ENCODE measurements at places on chromosomes 2 and 18.
A peak's percentile ranks its signal among the peaks of the same experiment; 100 is the strongest.

DNA sequence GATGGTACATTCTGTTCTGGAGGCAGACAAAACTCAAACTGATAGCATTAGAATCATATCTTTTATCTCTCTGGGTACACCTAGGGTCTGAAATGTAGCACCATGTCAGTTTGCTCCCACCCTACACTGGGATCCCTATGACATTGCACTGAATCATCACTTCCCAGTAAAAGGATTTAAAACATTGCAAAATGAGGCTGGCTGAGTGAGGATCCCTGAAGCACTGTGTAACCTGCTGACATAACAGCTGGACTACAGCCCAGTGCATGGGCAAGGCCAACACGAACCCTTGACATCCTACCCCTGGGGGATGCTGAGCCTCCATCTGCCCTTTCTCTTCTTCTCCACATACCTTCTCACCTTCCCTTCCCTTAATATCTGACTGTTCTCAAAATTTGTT, 253.2 kb downstream of the TTC32 start:
- no peak for DNase-seq

- no peak for DNase-seq
Observed at GRCh38 chr2:238157506-238158017, 1.2 kb upstream of the ERFE start.

- no peak for DNase-seq
Observed at GRCh38 chr18:8106603-8107002, 502.6 kb upstream of the RAB12 start.

GRCh38 chr2:25174192-25174861, 5.9 kb upstream of the POMC start:
- no peak for DNase-seq

GRCh38 chr2:201639205-201639604, 4.1 kb downstream of the TMEM237 start:
- DNase-seq = no peak

DNA sequence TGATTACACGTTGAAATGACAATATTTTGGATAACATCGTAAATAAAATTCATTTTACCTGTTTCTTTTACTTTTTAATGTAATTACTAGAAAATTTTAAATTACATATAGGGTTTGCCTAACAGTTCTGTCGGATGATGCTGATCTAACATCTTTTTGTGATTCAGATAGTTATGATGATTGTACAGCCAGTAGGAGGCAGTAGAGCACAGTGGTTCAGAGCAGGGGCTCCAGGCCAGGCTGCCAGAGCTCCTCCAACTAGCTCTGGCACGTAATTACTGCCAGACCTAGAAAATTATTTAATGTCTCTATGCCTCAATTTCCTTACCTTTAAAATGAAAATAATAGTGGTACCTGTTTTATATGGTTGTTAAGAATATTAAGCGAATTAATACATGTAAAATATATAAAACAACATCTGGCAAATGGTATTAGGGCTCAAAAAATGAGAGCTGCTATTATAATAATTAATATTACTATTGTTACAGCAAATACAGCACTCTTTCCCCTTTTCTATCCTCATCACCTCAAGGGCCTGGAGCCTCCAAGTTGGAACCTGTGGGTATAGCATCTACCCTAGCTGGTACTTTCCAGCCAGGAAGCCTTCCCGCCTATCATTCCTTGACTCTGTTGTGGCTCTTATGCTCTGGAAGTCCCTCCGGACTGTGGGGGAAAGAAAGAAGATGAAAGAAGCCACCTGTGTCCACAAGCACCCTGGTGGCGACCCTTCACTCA, 47.7 kb upstream of the PLA2R1 start:
- no peak for DNase-seq

- no peak for DNase-seq
Observed at GRCh38 chr18:66621816-66622576, 18.1 kb upstream of the CDH19 start.

DNA sequence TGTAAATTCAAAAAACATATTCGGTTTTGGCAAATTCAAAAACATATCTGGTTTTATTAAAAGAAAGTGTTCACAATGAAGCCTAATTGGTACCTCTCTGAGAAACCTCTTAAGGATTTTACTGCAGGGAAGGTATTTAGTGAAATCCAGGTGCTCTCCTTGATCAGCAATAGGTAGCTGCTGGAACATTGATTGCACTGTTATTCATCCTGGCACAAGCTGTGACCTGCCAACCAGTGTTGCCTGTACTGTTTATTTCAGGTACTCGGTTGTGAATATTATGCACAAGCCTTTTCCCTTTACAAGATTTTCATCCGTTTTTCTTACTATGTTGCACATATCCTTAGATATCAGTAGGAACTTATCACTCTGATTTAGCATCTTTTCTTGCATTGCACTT, 155.8 kb upstream of the ZEB2 start:
- no peak for DNase-seq

DNA sequence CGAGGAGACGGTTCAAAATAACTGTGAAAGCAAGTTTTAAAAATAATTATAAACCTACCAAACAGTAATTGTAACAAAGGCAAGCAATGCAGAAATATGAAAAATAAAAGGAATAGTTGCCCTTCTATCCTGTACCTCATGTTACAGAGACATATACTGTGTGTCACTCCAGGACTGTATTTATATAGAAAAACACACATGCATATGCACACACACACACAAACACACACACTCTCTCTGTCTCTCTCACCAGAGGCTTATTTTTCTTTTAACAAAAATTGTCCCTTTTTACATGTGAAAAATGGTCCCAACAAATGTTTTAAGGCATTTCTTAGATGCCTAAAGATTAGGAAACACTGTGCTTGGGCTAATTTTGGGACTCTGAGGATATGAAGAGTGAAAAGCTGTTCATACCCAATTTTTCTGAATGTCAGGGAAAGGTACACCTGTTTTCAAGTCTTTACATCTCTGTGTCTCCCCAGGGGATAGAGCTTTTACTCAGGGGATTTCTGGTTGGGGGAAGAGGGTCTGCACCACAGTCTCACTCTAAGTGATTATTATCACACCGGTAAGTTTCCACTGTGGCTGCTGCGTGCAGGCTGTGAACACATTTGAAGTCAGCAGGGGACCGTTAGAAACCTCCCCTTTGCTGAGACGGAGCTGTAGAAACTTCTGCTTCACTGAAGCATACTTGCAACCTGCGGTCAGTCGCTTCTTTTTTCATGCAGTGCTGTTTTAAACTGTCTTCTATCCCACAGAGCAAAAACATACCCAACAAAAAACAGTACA, 51.4 kb upstream of the SPAG16 start:
- DNase-seq = no peak

GRCh38 chr2:201408931-201409330, 42.3 kb downstream of the TRAK2 start:
- no peak for DNase-seq

DNA sequence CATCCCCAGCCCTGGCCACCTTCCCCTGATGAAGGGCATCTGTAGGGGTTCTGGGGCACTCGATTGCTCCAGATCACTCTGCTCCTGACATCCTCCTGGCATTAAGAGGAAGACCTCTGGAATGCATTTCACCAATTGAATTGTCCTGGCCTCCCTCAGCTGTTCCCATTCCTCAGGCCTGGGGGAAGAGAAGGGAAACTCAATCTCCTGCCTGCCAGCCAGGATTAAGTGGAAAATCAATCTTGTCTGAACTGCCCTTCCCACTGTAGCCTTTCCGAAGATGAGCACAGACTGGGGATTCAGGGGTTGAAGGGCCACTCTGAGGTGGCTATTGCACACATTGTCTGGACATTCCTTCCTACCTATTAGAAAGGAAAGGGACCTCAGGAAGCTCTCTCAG, 99.8 kb downstream of the ALK start:
- no peak for DNase-seq

DNA sequence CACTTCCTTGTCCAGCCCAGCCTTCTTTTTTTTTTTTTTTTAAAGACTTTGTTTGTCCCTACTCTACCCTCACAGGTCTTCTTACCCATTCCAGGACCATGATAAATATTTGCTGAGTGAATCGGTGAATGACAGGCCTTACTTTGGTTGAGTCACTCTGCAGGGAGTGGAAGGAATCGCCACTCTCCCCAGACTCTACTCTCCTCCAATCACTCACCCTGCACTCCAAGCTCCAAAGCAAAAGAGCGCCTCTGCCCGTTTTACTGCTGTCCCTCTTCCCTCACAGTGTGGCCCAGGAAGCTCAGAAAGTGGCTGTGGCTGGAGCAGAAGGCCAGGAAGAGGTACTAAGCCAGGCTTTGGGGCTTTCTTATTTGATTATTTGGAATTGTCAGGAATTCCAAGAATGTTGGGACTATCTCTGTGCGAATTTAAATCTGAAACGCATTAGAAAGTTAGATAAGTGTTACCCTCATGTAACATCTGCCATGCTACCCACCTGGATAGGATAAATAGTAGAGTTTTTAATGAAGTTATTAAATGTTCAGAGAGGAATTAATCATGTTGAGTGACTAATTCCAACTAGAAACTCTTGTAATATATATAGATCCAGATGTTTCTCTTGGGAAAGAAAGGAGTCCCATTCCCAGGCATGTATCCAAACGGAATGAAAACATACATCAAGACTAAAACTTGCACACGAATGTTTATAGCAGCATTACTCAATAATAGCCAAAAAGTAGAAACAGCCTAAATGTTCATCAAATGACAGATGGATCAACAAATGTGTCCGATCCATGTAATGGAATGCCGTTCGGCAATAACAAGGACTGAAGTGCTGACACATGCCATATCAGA, 43.0 kb upstream of the CHMP1B start:
- DNase-seq = peak; percentile 87

GRCh38 chr2:214103276-214104001, 307.4 kb upstream of the VWC2L start:
- DNase-seq = no peak

DNA sequence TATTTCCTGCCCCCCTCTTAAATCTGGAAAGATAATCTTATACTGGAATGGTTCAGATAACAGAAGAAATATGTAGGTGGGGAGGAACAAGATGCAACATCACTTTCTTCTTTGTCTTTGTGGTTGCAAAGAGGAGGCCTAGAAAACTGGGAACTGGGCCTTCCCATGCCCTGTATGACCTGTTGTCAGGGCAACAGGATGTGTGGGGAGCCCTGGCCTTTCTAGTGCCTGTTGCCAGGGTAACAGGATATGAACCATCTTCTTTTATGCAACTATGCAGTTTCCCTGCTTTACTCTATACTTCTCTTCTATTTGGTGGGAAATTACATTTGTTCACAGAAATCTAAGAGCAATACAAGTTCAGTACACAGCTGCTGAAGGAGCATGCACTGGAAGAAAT, 79.8 kb upstream of the PDE1A start:
- DNase-seq = no peak

DNA sequence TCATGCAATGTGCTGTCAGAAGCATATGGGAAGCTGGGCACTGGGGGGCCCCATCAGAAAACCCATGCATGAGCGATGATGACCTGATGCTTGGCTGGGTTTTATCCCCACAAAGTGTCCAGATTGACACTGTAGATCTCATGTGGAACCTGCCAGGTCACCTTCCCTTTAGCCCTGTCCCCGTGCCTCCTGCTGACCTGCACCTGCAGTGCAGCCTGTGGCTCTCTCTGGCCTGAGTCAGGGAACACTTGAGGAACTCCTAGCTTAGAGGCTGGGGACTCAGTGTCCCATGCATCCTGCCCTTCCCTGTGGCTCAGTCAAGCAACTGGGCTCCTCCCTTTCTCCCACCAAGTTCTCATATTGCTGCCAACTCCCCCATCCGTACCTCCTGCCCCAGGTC, 57.7 kb downstream of the PDCL3 start:
- no peak for DNase-seq

GRCh38 chr2:140064243-140064642, 1284.1 kb upstream of the NXPH2 start:
- DNase-seq = no peak

DNA sequence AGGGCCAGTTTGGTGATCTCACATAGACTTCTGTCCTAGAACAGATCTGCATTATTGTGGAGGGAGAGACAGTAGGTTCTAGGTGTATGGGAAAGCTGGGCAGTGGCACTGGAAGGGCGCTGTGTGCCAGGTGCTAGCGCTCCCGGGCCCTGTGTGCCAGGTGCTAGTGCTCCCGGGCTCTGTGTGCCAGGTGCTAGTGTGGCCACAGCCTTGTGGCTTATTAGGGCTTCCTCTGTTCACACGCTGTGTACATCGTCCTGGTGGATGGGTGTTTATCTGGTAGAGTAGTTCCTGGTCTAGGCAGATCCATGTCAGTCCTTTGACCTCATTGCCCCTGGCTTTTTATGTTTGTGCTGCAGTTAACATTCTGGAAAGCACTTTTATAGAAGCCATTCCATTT, 263.4 kb downstream of the AGAP1 start:
- DNase-seq = no peak

DNA sequence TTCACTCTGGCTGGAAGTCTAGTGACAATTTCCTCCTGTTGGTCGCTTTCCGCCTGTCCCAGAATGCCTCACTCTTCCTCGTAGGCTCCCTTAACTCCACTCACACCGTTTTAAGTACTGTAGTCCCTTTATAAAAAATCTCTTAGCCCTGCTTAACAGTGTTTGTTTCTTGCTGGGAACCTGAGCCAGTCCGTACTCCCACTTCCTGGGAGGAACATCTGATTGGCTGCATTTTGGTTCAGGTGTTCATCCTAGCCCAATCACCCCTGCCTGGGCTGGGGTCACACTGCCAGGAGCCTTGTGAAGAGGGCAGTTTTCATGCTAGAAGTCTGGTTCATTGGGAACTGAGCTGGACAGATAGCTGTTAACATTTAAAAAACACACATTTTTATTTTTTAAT, 25.6 kb upstream of the TOGARAM2 start:
- no peak for DNase-seq

GRCh38 chr18:22933966-22934423, 867 bp downstream of the RBBP8 start:
- DNase-seq = no peak

- no peak for DNase-seq
Observed at GRCh38 chr18:63046375-63046774, 273.2 kb downstream of the BCL2 start.

DNA sequence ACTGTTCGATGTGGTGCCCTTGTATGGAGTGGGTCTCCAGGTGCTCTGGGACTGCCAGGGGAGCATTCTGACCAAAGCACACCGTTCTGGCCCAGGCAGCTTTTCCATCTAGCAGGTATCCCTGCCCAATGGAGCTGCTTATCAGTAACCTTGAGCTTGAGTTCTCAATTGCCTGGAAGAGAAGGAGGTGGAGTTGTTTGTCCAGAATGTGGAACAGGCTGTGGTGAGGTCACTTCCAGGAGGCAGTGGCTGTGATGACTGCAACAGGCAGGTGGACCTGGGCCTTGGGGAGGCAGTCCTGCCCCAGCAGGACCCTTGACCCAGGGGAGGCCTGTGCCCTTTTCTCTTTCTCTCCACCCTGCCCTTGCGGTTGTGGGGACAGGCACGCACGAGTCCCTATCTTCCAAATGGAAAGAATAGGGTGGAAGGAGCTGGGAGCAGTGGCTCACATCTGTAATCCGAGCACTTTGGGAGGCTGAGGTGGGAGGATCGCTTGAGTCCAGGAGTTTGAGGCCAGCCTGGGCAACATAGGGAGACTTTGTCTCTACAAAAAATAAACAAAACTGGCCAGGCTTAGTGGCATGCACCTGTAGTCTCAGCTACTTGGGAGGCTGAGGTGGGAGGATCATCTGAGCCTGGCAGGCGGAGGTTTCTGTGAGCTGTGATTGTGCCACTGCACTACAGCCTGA, 66.2 kb upstream of the MCFD2 start:
- no peak for DNase-seq

- no peak for DNase-seq
Observed at GRCh38 chr18:50559752-50560680, at the start of gene MAPK4. MAPK4 (plus strand) TSS chr18:50560087; CDS start chr18:50663959, 103,872 bp downstream.

Measured in iPS DF 19.7 (cell line).